Stimulated activated effector memory CD8-positive, alpha-beta T cell treated with anti-CD3 and anti-CD28 coated beads, Interleukin-12 subunit alpha, Interleukin-12 subunit beta, amount 100 ng/mL, for 72 hours (primary cell): ENCODE measurements at places on chromosomes 3 and 15.

GRCh38 chr15:38665586-38666305 lies 101.1 kb upstream of the RASGRP1 start:
- no peak for DNase-seq

DNA sequence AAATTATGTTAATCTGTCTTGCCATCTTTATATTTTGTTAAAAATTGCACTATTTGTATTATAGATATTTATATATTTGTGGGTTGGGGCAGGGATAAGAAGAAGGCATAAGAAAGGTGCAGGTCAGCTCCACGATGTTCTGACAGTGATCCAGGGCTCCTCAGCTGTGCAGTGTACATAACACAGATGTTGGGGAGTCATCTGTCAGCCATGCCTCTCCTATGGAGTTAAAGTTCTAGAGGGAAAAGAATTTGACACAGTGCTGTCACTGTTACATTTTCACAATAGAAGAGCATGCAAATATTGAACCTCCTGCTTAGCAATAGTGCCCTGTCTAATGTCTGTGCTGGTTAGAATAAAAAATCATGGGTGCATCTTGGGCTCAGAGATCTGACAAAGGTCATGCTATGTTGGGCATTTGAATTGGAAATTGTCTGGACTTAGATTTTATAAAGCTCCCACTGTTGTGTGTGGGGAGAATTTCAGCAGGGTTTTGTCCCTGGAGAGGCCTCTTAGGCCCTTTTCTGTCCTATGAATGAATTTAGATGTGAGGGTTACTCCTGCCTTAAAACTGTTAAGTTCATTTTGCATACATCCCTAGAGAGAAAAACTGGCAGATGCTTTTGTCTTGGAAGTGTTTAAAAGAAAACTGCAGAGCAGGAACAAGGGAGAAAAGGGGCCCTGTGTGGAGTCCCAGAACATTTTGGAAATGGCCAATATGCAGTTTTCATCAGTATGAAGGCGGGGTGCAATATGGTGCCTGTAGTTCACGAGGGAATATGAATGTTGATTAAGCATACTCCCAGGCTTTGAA lies 20.4 kb downstream of the CDIN1 start:
- DNase-seq: no peak

GRCh38 chr3:32780735-32781210 lies 37.0 kb upstream of the TRIM71 start:
- no peak for DNase-seq

- DNase-seq: peak; percentile 37
Measured at GRCh38 chr3:14761121-14761672, 57.6 kb upstream of the FGD5 start.
